ENCODE measurements at places on chromosomes 3 and 15.
A peak's percentile ranks its signal among the peaks of the same experiment; 100 is the strongest.

DNA sequence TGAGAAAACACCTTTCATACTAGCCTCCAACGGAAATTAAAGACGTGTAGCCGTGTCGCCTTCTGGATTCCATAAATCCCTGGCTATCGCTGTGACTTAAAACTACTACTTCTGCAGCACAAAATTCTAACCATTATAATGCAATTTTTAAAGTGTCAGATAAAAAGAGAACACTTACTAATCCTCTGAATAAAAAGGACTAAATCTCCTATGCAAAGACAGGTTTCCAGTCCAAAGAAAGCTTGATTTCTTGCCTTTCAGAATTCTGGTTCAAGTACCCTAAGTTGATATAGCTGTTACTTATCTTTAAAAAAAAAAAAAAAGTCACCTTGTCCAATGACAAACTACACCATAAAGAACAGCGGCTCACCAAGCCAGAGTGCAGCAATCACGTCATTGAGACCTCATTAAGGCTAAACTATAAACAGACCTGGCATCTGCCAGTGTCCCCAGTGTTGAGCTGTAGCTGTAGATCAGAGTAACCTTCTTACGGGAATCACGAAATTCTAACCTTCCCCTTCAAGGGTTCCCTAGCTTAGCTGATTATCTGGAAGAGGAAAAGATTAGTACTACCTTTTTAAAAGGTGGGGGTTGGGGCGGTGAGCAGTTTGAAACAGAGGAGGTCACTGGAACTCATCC is 2.2 kb downstream of the ABCC5 start:
- no peak for DNase-seq

DNA sequence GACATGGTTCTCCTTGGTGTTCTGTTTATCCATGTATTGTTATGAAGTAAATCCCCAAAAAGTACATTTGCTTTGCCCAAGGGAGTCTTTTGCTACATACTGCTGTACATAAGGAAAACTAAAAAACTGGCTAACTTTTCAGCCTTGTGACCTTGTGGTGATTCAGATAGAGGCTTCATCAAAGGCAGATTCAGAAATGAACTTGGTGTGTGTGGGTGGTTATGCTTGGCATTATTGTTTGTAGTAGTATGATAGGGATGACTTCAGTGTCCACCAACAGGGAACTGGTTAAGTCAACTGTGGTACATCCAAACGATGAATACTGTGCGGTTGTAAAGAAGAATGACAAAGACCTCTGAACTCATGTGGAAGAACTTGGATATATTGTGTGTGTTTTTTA is 75.6 kb upstream of the CHRNB4 start:
- peak; percentile 23 for DNase-seq

GRCh38 chr3:105906836-105907235 is 38.0 kb upstream of the CBLB start:
- DNase-seq, result peak; percentile 91

- DNase-seq, result peak; percentile 85
Observed at GRCh38 chr15:65318870-65319356, 14.4 kb downstream of the RNU5B-1 start.

DNA sequence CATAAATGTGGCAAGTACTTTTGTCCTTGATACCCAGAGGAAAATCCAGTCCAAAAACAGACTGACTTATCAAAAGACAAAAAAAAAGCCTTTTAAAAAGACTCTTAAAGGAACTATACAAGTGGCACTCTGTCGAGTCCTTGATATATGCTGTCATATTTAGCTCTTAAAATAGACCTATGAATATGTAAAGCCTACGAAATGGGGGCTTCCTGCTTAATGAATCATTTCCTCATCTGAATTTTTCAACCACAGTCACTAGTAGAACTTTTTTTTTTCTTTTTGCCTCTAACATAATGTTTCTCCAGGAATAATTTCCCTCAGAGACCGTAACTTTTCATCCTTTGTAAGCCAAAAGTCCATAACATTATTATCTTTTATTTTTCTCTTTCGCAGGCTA is 95.8 kb downstream of the P3H2 start:
- DNase-seq, result peak; percentile 63

DNA sequence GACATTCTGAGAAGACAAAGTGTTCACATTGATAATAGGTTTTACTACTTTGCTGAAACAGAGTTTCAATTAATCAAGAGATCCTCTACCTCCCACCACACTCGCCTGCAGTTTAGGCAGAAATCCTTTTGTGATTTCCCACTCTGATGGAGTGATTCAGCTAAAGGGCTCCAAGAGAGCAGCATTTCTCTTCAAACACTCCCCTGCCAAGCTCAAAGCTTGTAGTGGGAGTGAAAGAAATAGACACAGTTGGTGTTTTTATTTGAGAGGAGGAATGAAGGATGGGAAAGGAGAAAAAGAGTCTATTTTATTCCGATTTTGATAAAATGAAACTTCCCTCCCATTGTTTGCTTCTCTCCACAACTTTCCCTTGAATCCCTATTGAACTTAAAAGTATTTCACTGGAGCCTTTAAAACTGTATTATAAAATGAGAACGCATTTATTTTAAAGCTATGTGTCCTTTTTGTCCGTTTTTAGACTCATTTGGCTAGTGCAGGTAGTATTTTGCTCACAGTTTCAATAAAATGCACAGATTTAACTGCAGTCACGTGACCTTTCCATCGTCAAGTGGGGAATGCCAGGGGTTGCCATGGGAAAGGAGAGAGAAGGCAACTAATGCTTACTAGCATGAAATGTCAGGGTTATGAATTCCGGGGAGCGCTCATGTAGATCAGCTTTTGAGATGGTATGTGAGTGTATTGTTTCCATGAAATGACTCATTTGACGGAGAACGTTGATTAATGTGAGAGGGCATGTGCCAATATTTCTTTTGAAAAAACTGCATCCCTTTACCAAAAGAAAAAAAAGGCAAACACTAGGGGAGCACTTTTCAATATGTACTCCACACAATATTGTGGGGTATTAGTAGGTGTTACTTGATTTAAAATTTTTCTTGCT is 7.7 kb upstream of the OSBPL11 start:
- peak; percentile 84 for DNase-seq

Data from GM23248 (cell line).